ENCODE measurements at places on chromosomes 11 and 22.

DNA sequence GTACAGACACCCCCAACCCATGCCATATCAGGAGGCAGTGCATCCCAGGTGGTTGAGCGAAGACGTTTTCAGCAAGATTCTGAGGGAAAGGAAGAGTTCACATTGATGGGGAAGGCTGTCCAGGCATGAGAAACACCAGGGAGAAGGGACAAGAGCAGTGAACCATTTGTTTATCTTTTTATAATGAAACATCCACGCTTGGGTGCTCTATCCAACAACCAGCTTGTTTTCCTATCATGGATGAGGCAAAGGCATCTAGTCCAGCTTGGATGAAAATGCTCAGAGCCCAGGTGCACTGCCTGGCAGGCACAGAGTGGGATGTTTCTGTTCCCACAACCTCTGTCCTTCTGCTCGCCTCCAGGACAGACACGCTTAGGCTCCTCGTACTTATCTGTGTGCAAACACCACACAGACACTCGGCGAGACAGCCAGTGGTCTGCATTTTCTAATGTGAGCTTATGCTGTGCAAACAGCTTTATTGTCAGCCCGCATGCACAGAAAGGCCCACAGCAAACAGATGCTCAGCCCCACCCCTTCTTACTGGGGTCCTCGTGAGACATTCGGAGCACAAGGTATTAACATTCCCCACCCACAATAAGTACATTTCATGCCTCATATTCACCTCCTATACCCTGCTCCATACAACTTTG lies 45.4 kb upstream of the NTM start:
- DNase-seq: no peak

DNA sequence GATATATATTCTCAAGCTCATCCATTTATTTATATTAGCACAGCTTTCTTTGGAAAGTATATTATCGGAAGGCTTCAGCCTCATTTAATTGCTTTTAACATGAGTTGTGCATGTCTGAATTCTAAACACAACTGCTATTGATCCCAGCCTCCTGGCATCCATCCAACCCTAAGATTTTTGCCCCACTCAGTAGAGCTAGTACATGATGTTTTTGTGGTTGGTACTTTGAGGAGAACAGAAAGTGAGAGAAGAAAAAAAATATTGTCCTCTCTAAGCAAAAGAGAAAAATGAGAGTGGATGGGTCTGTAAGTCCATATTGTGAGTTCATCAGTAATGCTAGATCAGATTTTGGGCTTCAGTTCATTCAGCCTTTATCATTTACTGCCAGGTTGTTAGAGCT lies 198.7 kb downstream of the DDX10 start:
- DNase-seq: no peak

DNA sequence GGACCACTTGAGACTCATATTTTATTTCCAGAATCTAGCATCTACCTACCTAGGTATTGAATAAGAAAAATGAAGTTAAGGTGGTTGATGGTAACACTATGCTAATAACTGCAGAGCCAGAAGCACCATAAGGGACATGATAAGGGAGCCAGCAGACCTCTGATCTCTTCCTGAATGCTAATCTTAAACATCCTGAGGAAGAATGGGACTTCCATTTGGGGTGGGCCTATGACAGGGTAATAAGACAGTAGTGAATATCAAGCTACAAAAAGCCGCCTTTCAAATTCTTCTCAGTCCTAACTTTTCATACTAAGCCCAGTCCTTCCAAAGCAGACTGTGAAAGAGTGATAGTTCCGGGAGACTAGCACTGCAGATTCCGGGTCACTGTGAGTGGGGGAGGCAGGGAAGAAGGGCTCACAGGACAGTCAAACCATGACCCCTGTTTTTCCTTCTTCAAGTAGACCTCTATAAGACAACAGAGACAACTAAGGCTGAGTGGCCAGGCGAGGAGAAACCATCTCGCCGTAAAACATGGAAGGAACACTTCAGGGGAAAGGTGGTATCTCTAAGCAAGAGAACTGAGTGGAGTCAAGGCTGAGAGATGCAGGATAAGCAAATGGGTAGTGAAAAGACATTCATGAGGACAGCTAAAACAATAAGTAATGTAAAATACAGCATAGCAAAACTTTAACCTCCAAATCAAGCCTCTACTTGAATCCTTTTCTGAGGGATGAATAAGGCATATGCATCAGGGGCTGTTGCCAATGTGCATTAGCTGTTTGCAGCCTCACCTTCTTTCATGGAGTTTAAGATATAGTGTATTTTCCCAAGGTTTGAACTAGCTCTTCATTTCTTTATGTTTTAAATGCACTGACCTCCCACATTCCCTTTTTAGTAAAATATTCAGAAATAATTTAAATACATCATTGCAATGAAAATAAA lies 2.1 kb downstream of the HBB start:
- no peak for DNase-seq

- no peak for DNase-seq
These were observed 106.1 kb upstream of the PLET1 start for GRCh38 chr11:112366777-112367176.

- no peak for DNase-seq
These were observed 85.8 kb upstream of the RTL6 start for GRCh38 chr22:44583854-44584253.

Data from neural progenitor cell (in vitro differentiated cells).